ENCODE measurements at places on chromosomes 6 and 20. TPM values are rescaled to one million over a fixed set of nuclear protein-coding genes. Genes with fewer than 3 reads are reported as not detected.
A peak's percentile ranks its signal among the peaks of the same experiment; 100 is the strongest.

The CLPSL1 gene
- total RNA-seq, result not detected

DNA sequence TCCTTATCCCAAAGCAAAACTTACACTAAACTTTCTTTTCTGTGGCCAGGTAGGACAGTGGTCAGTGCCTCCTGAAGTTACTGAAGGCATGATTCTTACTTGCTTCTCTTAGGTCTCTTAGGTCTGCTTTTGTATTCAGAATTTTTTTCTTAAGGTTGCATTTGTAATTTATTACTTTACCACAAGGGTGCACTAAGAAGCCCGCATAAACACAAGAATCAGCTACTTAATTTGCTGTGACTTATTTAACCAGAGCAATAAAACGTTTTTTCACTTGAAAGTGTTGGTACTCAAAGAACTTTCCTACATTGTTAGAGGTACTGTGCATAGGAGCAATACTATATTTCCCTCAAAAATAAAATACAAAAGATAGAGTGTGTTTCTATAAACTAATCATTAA is 75.4 kb upstream of the LAMA2 start:
- peak; percentile 62 for DNase-seq

DNA sequence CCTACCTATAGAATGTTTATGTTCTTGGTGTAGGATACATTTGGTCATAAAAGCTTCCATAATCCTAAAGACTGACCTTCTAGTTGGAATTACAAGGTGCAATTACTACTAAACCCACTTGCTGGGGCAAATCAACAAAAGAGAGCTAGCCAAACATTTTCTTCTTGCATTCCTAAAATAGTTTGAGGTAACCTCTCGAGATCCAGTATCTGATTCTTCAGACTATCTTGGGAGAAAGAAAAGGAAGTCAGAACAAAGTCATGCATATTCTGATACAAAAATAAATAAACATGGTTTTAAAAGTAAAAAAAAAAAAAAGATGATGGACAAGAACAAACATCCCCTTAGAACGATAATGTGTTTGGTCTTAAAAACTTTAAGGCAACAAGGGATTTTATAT is 294.2 kb upstream of the RSPO3 start:
- DNase-seq, result no peak

DNA sequence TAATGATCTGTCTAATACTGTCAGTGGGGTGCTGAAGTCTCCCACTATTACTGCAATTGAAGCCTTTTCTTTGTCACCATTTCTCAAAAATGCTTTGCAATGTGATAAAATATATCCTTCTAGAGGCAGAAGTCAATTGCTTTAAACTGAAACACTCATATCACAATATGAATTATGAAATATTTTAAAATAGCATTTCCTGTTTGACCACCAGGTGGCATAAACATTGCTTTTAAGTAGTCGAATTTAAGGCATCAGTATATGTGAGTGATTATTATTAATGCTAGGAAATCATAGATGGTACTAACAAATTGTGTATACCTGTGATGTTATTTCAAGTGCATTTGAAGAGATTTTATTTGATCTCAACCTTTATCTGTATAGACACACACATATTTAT is 87.5 kb downstream of the MEI4 start:
- DNase-seq, result peak; percentile 36

The PACSIN1 gene
- total RNA-seq, result not detected

GRCh38 chr20:2420510-2420909 is 39.8 kb downstream of the TGM6 start:
- DNase-seq, result no peak

DNA sequence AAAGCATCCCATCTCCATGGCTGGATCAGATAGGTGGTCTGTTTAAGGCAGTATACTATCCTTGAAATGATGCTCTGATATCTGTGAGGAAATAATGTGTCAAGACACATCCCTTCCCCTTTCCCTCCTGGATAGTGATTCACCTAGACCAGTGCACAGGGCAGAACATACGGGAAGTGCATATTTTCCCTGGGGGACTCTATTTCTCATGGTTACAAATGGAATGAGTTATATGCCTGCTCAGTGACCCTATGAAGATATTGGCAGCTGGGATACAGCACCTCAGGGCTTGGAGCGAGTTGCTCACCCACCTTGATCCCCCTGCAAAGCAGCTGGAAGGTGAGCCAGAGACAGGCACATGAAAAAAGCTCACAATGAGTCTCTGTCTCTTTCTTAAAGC is 67.5 kb upstream of the PRL start:
- no peak for DNase-seq

The MTFR2 gene
- 7.4 TPM for total RNA-seq

The DEFB125 gene
- not detected for total RNA-seq

DNA sequence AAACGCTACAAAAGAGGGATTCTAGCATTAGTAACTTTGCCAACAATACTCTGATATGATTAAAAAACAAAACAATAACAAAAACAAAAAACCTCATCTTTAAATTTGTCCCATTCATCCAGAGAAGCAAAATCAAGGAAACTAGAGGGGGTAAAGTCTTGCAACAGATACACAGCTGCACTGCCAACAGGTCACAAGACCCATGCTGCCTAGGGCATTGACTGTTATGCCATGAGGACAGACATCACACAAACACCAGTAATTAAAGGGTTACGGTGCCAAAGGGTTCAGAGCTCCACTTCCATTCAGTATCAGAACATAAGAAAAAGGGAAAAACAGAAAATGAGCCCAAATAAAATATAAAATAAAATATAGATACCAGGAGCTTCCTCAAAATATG is 1.6 kb downstream of the TBC1D20 start:
- no peak for DNase-seq

DNA sequence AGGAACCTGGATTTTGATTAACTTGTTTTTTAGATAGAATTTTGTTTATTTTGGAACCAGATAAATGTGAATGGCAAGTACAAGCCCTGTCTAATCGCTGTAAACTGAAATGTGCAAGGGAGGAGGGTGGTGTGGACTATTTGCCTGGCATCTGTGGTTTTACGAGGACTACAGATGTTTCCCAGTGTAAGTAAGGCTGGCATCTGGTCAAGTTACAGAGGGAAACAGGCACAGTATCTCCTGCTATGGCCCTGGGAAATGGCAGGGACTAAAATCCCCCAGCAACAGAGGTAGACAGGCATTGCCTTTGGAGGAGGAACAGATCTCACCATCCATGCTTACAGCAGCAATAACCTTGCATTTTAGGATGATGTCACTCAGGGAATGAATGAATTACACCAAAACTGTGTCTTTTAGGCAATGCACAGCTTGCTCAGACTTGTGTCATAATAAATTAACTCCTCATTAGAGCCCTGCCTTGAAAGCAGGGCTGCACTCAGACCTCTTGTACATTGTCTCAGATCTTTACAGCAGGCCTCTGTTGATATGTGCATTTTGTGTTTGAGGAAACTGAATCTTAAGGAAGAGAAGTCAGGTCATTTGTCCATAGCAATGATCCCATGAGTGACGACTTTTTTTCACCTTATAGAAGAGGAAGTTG is 96.2 kb downstream of the TCP11 start:
- peak; percentile 96 for DNase-seq

GRCh38 chr6:46381579-46381978 is 109.7 kb downstream of the RCAN2 start:
- no peak for DNase-seq

The CCN6 gene
- not detected for total RNA-seq

- DNase-seq, result no peak
Observed at GRCh38 chr6:90078513-90079289, 184.4 kb downstream of the GJA10 start.
